ENCODE measurements at places on chromosomes 13 and 19.

DNA sequence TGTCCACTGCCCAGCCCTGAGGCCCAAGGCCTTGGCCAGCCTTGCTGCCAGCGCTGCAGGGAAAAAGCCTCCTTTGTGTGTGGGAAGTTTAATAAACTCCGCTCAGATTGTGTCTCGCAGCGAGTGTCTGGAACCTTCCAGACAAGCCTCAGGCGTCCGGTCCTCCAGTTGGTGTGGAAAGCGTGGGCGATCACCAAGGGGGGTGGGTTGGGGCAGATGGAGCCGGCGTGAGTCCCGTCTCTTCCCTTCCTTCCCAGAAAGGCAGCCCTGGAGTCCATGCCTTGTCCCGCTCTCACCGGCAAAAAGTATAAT lies 4.6 kb downstream of the STK11 start:
- no peak for DNase-seq

DNA sequence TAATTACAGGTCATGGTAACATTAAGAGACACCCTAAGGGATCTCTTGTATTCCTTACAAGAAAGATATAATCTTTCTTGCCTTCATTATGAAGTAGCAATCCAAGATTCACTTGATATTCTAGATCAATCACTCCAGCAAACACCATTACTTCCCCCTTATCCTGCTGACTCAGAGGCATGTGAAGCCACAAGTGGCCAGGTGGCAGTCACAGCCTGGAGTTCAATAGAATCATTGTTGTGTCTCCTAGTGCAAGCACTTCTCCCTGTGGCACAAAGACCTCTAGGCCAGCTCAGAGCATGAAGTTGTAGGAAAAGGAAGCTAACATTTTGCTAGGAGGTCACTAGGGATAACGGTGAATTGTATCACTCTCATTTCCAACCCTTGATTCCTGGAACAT lies 864.3 kb upstream of the ATXN8OS start:
- no peak for DNase-seq

GRCh38 chr13:113746671-113747070 lies 12.4 kb upstream of the TMEM255B start:
- no peak for DNase-seq

GRCh38 chr19:49997709-49998108 lies 27.5 kb downstream of the VRK3 start:
- no peak for DNase-seq

DNA sequence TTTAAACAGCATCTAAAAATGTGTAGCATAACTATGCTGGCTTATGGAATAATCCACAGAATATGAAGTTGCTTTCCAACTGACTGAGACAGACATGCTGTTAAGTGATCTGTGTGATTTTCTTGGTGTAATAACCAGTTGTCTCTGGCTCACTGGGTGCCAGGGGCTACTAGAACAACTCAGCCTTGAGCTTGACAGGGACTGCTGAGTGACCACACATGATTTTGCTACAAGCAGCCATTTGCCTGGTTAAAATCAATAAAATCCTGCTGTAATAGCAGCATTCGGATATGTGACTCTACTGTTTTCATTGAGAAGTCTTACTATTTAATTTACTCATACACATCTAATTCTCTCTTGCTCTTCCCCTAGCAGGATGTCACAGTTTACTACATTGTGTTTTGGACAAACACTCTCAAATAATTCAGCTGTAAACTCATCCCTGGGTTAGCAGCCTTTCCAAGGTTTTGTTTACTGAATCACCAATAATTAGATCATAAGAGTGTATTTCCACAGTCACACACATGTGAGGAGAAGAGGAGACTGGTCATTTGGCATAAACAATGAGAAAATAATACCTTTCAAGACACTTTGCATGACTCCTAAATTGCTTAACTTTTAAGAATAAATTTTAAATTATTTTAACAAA lies 426.2 kb downstream of the PCDH9 start:
- no peak for DNase-seq
